ENCODE measurements at places on chromosomes 6 and 20. TPM values are rescaled to one million over a fixed set of nuclear protein-coding genes. Genes with fewer than 3 reads are reported as not detected.

BACH2 gene
- total RNA-seq, result 1.3 TPM

PPIL1 gene
- total RNA-seq, result 46.2 TPM

MICB gene
- 60.0 TPM for total RNA-seq

STMND1 gene
- total RNA-seq, result not detected

TNFRSF6B gene
- not detected for total RNA-seq

DOK5 gene
- total RNA-seq, result 4.0 TPM

SIRPB1 gene
- not detected for total RNA-seq

CUTA gene
- total RNA-seq, result 201 TPM

TBXT gene
- not detected for total RNA-seq

TMEM217 gene
- total RNA-seq, result 0.31 TPM

TMEM30A gene
- total RNA-seq, result 253 TPM

COL10A1 gene
- total RNA-seq, result not detected

SLPI gene
- total RNA-seq, result not detected

SEL1L2 gene
- total RNA-seq, result not detected

TRIM10 gene
- not detected for total RNA-seq

Data from SJSA1 (cell line).